ENCODE measurements at places on chromosomes 16 and 17.

DNA sequence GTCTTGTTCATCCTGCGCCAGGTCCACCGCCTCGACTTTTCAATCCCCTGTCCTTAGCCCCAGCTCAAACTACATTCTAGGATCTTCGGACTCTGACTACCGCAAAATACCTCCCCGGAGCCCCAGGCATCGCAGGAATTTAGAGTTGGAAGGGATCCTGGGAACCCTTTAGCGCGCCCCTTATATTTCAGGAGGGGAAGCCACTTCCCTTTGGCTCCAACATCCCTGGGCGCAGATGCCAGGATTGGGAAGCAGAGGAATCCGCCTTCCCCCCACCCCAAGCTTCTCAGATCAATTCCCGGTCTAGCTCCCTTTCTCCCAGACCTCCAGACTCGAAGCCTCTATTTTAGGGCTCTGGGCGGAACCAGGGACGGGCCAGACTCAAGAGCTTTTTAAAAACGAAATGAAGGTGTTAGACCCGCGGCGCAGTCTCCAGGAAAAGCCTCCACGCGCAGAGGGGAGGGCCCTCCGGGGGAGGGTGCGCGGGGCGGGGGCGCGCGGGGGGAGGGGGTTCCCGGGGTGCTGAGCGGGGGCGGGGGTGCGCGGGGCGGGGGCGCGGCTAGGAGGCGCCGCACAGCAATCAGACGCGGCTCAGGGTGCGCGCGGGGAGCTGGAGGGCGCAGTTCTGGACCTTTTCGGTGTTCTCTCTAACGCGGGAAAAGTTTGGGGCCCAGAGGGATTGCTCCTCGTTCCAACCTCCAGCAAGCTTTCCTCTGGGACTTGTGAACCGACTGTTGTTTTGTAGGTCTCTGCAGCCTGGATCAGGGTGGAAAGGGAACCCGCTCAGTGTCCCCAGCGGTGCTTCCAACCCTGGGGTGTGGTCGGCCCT lies 1.6 kb downstream of the AHSP start:
- no peak for DNase-seq

DNA sequence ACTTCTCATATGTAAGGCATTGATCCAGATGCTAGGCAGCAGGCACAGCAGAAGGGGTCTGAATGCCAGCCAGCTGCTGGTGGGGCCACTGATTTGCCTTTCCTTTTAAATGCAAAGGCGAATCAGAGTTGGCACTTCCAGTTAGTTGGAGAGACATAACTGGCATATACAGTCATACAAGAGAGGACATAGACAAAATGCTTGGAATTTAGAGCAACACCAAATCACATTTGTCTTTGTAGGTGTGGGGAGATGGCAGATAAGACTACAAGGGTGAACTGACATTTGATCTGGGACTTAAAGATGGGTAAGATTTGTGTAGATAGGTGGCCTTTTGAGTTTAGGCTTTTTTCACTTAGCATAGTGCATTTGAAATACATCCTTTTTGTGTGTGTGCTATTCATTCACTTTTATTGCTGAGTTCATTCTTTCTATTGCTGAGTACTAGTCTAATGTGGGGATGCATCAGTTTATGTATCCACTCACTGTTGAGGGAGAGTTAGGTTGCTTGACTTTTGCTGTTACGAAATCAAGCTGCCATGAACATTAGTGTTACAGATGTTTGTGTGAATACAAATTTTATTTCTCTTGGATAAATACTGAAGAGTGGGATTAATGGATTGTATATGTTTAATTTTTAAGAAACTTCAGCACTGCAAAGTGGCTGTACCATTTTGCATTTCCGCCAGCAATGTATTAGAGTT lies 74.1 kb downstream of the SPECC1 start:
- no peak for DNase-seq

DNA sequence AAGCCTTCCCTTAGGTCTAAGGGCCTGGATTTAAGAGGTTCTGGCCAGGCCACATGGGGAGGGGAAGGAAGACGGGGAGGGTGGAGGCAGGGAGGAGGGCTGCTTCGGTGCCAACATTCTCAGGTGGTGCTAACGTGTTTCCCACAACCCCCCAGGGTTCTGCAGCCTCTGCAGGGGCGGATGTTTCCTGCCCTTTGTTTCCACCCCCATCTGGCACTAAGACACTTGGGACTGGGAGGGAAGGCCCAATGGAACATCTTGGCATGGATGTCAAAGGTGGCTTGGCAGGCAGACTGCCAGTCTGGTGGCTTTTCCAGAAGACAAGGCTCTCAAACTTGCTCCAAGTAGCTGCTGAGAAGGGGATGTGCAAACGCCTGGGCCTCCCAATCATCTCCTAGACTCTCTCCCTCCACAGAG lies 12.7 kb downstream of the HIC1 start:
- no peak for DNase-seq

GRCh38 chr16:57870753-57871454 lies 68.6 kb upstream of the KIFC3 start:
- DNase-seq: no peak

DNA sequence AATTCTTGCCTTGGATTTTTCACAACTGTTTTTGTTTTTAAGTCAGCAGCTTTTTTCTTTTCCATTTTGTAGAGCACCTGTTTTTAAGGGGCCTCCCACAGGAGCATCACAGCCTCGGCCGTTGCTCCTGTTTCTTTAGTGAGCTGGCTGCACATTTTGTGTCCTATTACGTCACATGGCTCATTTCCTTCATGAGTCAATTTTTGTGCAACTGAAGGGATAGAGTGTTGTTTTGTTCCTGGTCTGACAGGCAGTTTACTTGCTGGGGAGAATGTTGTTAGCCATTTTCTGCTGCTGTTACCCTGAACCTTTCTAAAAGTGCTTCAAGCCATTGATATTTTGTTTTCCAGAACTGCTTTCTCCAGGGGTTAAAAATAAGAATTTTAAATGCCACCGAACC lies 45.0 kb upstream of the CRISPLD2 start:
- no peak for DNase-seq
